Activated naive CD4-positive, alpha-beta T cell treated with anti-CD3 and anti-CD28 coated beads for 36 hours (primary cell): ENCODE measurements at places on chromosomes 3 and 15. TPM values are rescaled to one million over a fixed set of nuclear protein-coding genes. Genes with fewer than 3 reads are reported as not detected.

- no peak for DNase-seq
- no peaks in the 10 kb centered on the region for H3K36me3 ChIP-seq
- H3K4me1 ChIP-seq, result peaks cover 53% of the 10 kb centered on the region
- no peak overlapping the region for H3K4me3 ChIP-seq
- no peak overlapping the region for H3K27ac ChIP-seq
These were observed 714.3 kb upstream of the CFAP20DC start for GRCh38 chr3:59764171-59764570.

- peaks cover 6% of the 10 kb centered on the region for H3K27me3 ChIP-seq
- no peak for DNase-seq
- no peaks in the 10 kb centered on the region for H3K36me3 ChIP-seq
- no peak overlapping the region for H3K4me3 ChIP-seq
- H3K4me1 ChIP-seq, result no peaks in the 10 kb centered on the region
These were observed 847.6 kb upstream of the ALCAM start for GRCh38 chr3:104519068-104519467.

- H3K27ac ChIP-seq, result no peak overlapping the region
- no peaks in the 10 kb centered on the region for H3K4me1 ChIP-seq
- no peak overlapping the region for H3K4me3 ChIP-seq
These were observed 53.7 kb upstream of the INO80 start for GRCh38 chr15:41169781-41170180.

The DCBLD2 gene
- 1.3 TPM for total RNA-seq
